ENCODE measurements at places on chromosomes 13 and 19. TPM values are rescaled to one million over a fixed set of nuclear protein-coding genes. Genes with fewer than 3 reads are reported as not detected.
A peak's percentile ranks its signal among the peaks of the same experiment; 100 is the strongest.

Gene KIR3DL2
- not detected for total RNA-seq

Gene UHRF1
- 27.6 TPM for total RNA-seq

Gene KIR2DL3
- total RNA-seq, result not detected

Gene ZNF865
- total RNA-seq, result 21.4 TPM

Gene SYNGR4
- total RNA-seq, result not detected

Gene ZNF418
- 21.0 TPM for total RNA-seq

Gene RASAL3
- not detected for total RNA-seq

Gene SPRY2
- total RNA-seq, result 59.9 TPM

Gene CEACAM7
- not detected for total RNA-seq

Gene CASP14
- not detected for total RNA-seq

DNA sequence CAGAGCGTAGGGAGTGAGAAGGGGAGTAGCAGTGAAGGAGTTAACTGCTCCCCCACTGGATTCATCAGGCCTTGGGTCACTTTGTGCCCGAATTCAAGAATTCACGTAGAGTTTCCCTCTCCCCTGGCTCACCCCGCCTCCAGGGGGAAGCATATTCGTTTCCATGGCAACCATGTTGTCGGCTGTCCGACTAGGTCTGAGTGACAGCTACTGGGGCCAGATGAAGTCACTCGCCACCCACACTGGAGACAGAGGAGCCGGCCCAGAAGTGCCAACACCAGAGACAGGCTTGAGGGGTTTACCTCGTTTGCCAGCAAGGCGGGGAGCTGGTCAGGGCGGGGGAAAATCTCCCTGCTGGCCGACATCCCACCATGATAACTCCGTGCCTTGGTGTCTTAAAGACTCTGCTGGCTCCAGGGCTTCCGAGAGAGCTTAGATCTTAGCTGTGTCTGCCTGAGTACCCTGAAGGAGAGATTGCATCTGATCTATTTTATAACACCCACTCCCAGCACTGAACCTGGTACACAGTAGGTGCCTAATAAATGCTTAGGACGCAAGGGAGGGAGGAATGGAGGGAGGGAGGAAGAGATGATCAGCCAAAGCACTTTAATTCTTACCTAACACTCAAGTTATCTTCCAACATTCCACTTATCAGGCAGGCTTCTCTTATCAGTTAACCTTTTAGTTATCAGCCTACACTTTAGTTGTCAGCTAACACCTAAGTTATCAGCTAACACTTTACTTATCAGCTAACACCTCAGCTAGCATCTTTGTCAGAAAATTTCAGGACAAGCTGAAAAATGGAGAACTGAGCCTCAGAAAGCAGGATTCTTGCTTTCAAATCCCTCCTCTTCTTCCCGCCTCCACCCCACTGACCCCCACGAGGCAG, 57.2 kb upstream of the ZNRF4 start:
- DNase-seq, result peak; percentile 40

GRCh38 chr13:101520672-101521071, 68.2 kb downstream of the ITGBL1 start:
- DNase-seq, result no peak

- DNase-seq, result no peak
These were observed 531.4 kb upstream of the NBEA start for GRCh38 chr13:34410678-34411077.

- DNase-seq, result no peak
These were observed 6.7 kb downstream of the CAMSAP3 start for GRCh38 chr19:7602240-7602934.

DNA sequence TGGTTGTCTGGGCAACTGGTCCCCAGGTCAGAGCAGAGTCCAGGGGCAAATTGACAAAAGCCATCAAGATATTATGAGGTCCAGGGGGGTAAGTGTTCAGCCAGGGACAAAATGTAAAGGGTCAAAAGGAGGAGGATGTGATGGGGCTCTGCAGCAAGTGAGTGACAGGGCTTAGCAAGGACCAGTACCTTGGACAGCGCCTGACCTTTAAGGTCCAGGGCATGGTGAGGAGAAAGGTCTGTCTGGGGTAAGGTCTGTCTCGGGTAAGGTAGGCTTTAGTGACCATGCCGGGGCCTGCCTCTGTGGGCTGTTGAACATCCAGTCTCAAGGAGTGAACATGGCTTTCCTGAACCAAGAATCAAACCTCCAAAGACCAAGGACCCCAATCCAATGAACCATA, 6.3 kb upstream of the ZNF358 start:
- DNase-seq, result no peak

DNA sequence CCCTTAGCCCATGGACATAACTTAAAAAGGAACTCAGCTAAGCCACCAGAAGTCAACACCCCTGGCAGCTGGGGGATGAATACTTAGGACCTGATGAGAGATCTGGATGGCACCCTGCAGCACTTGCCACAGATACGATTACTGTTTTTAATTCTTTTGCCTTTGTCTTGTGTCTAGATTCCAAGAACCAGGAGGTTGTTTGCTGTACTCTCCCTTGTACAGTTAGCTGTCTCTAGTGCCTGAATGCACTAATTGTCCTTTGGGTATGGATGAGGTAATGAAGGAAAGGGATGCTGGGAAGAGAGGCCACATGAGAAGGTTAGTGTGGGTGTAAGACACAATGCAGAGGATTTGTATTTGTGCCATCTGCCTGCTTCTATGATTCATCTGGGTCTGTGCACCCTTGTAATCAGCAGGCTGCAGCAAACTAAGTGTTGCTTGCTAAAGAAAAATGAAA, 385.8 kb downstream of the KCNRG start:
- no peak for DNase-seq

GRCh38 chr13:30107521-30108136, 199.7 kb downstream of the KATNAL1 start:
- no peak for DNase-seq

- no peak for DNase-seq
These were observed 508.6 kb upstream of the KLHL1 start for GRCh38 chr13:70616847-70617246.

- no peak for DNase-seq
These were observed 8.8 kb downstream of the DAZAP1 start for GRCh38 chr19:1416014-1416841.

GRCh38 chr19:32865326-32865725, 4.2 kb downstream of the SLC7A9 start:
- DNase-seq, result no peak

DNA sequence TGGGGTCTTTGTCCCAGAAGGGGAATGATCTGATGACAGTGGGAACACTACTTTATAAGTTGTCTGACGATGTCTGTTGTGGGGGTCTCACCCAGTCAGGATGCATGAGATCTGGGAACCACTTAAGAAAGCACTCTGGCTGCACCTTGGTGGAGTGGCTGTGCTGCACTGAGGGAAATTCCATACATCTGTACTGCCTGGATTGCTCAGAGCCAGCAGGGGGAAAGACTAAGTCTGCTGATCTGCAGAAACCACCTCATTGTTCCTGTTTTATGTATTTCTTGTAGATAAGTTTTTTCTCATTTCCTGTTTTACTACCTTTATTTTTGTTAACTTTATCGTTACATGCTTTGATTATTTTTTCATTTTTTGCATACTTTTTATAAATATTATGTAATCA, 27.3 kb downstream of the ZNF430 start:
- DNase-seq, result no peak

GRCh38 chr19:57389194-57389729, 392 bp upstream of the ZNF548 start:
- no peak for DNase-seq

- DNase-seq, result no peak
These were observed 16.8 kb downstream of the DCT start for GRCh38 chr13:94462670-94463069.

DNA sequence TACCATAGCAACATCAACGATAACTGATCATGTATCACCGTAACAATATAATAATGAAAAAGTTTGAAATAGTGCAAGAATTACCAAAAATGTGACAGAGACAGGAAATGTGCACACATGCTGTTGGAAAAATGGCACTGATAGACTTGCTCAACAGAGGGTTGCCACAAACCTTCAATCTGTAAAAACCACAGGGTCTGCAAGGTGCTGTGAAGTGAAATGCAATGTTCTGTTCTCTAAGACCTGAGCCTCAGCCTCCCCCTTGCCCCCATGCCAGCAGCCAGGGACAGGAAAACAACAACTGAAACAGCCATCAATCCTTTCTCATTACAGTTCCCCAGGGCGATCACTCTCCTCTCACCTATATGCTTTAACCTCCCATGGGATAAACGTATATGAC, 88.4 kb downstream of the USP12 start:
- DNase-seq, result no peak

- no peak for DNase-seq
These were observed 228.6 kb downstream of the DNAJC15 start for GRCh38 chr13:43251961-43252360.

GRCh38 chr13:51844862-51845573, at the start of gene TMEM272:
TMEM272 (minus strand) TSS chr13:51845177; CDS start chr13:51838530, 6,647 bp downstream.
- peak; percentile 82 for DNase-seq

DNA sequence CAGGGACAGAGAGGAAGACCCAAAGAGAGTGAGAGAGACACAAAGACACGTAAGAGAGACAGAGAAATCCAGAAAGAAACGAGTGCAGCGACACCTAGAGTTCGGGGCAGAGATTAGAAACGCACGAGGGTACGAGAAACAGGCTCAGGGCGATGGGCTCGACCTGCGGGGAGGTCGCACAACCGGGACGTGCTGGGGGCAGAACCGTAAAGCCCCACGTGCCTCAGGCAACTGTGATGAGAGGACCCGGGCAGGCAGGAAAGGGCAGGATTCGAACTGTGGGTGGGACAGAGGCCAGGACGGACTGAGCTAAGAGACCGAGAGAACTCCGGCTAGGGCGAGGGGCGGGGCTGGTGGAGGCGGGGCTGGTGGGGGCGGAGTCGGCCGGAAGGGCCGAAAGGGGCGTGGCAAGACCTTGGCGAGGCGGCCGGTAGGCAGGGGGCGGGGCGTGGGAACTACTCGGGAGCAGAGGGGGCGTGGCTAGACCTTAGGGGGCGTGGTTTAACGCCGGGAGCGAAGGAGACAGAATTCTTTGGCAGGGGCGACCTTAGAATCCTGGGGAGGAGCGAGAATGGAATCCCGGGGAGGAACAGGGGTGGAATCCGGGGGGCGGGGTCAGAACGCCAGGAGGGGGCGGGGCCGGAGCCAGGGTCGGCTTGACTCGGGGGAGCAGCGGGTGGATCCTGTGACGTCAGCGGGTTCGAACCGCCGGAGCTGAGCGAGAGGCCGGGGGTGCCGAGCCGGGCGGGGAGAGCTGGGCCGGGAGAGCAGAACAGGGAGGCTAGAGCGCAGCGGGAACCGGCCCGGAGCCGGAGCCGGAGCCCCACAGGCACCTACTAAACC, at the start of gene NECTIN2:
Gene NECTIN2, plus strand, starts transcription at position 686 of the 843 bp plus-strand sequence. CDS start 229 bp downstream, outside the sequence.
- peak; percentile 100 for DNase-seq

DNA sequence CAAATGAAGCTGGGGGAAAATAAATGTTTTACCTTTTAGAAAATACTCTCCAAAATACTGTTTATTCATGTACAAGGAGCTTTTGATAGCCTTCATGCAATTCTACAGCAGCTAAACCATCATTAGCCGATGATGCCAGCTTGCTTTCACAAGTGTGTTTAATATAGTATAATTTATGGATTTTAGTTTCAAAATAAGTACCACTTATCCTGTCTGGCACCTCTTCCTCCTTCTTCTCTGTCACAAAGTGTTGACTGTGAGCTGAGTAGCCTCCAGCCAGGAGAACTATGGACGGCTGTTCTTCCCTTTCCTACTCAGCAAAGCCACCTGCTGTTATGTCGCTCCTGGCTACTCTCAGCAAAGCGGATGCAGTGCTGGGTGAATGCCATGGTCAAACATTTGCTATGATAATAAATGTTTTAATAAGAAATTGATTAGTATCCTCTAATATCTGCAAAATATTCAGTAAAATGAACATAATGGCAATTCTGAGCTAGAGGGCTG, 238.2 kb downstream of the LIG4 start:
- DNase-seq, result no peak

GRCh38 chr13:90979059-90979458, 368.4 kb upstream of the MIR17HG start:
- DNase-seq, result no peak

DNA sequence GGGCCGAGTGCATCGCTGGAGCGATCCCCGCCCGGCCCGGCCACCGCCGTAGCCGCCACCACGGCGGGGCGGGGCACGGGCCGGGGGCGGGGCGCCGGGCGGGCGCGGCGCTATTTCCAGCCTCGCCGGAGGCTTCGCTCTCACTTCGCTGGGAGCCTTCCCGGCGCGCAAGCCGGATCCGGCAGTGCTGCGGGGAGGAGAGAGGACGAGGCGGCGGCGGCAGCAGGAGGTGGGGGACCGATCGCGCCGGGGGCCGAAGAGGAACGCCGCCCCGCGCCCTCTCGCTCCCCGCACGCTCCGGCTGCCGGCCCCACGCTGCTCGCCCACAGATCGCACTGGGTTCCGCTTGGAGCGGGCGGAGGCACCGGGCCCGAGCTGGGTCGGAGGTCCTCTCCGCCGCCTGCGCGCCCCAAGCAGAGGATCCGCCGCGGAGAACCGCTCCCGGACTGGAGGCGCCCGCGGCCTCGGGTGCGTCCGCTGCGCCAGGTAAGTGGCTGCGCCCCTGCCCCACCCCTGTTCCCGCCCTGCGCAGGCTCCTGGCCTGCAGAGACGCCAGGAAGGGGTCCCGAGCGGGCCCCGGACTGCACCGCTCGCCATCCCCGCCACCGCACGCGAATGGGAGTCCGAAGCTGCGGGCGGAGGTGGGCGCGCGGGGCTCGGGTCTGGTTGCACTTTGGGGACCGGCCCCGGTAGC, at the start of gene CHST8:
Gene CHST8, plus strand, starts transcription at position 143 of the 694 bp plus-strand sequence. CDS start 67,309 bp downstream, outside the sequence.
- DNase-seq, result peak; percentile 75

DNA sequence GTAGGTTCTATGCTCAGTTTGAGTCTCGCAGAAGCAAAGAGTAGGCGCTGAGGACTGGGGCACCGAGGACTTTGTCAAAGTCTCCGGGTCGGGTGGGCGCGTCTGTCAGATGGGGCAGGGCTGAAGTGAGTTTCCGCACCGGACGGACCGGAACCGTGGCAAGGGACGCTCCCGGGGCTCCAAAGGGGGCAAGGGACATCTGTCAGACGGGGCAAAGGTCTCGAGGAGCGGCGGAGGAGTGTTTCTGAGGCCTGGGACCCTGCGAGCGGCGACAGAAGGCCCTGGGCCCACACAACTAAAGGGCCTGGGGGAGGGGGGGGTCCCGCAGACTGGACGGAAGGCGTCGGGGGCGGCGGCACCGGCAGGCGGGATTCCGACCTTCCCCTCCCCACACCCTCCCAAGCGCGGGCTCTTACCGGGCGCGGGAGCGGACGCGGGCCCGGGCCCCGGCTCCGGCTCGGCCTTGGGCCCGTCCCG, 13.3 kb upstream of the AKAP8L start:
- no peak for DNase-seq

DNA sequence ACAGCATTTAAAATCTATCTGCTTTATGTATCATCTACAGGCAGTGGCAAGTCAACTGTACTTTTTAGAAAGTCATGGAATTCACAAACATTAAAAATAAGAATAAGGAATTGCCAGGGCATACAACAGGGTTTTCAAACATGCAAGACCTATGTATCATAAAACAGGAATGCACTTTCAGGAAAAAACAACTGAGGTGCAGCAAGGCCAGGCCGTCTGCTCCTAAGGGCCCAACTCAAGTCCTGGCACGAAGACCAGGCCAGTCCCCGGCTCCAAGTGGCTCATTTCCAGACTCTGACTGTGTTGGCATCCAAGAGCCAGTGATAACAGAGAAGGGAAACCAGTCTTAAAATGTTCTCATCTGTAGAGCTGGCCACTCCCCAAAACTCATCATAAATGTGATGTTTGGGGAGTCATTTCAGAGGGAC, 7.1 kb downstream of the RFX2 start:
- DNase-seq, result no peak

- DNase-seq, result no peak
These were observed 82.4 kb downstream of the GGACT start for GRCh38 chr13:100506154-100506553.

GRCh38 chr19:46423188-46423587, 5.5 kb downstream of the PNMA8C start:
- no peak for DNase-seq
